ENCODE measurements at places on chromosomes 5 and 9.

- no peak overlapping the region for H3K4me3 ChIP-seq
- H3K27ac ChIP-seq, result no peak overlapping the region
- no peak for DNase-seq
- H3K27me3 ChIP-seq, result no peaks in the 10 kb centered on the region
Measured at GRCh38 chr5:180105827-180106312, 34.3 kb upstream of the RNF130 start.

DNA sequence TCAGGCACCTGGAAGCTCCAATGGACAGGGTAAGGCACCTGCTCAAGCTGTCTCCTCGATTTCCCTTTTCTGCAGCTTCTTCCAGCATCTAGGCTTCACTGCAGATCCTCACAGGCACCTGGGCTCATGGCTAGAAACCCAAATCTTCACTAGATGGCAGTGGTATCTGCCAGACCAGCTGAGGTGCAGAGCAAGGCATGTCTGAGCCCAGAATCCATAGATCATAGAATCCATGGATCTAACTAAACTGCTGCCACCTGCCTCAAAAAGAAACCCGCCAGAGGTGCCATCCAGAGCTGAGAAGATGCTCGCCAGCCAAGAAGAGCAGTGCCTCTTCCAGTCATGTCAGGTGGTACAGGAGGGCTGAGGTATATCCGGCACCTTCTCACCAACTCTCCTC is 6.9 kb downstream of the SHC3 start:
- H3K4me1 ChIP-seq, result no peaks in the 10 kb centered on the region
- H3K4me3 ChIP-seq, result no peak overlapping the region
- DNase-seq, result no peak
- no peak overlapping the region for H3K27ac ChIP-seq

DNA sequence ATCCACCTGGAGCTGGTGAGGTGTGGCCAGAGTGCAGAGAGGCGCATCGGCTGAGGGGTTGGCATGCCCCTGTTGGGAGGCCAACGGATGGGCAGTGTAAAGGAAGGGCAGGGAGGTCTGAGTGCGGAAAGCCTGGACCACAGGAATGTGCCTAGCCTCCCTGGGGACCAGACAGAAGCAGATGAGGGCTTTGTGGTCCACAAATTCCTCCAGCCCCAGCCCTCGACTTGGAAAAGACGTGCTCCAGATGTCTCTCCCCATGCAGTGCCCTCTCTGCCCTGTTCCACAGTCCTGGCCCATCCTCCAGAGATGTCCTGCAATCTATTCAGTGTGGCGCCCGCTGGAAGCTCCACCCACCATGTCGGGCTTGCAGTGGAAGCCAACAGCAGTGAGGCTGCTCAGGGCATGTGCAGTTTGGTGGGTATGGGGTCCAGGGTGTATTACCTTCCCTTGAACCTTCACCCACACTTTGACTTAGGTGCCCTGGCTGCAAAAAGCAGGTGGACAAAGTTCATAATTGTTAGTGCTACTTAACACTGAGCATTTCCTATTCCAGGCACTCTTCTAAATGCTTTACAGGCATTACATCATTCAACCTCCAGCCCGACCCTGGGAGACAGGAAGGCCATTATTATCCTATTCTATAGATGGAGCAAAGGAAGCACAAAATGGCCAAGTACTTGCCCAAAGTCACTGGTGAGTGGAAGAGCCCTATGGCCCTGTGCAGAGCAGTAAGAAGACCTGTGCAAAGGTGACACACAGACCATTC is 120.2 kb upstream of the SLC25A48 start:
- H3K4me3 ChIP-seq, result no peak overlapping the region
- H3K4me1 ChIP-seq, result no peaks in the 10 kb centered on the region

GRCh38 chr9:124190761-124191160 is 67.0 kb upstream of the NEK6 start:
- DNase-seq, result no peak
- no peaks in the 10 kb centered on the region for H3K36me3 ChIP-seq
- no peak overlapping the region for H3K27ac ChIP-seq
- H3K27me3 ChIP-seq, result no peaks in the 10 kb centered on the region
- no peak overlapping the region for H3K4me3 ChIP-seq
- no peaks in the 10 kb centered on the region for H3K4me1 ChIP-seq

DNA sequence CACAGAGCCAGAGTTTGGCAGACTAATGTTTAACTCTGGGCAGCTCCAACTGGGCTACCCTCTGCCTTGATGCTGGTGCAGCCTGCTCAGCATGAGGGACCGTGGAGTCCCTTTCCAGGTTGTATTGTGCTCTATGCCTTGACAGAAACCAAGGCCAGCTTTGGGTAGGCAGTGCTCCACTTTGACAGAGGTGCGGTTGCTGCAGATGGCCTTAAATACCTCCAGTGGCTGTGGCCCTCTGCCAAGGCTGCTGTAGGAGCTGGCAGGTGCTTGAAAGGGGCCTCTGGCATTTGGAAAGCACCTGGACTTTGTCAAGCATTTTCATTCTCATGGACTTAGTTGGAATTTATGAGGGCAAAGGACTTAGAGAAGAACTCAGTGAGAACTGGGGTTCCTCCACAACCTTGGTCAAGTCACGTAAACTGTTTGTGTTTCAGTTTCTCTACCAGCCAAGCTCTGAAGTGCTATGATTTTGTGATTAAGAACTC is 249.7 kb upstream of the ZNF462 start:
- no peak overlapping the region for H3K27ac ChIP-seq
- H3K36me3 ChIP-seq, result no peaks in the 10 kb centered on the region
- no peak for DNase-seq
- no peak overlapping the region for H3K4me3 ChIP-seq
- no peaks in the 10 kb centered on the region for H3K4me1 ChIP-seq
- no peaks in the 10 kb centered on the region for H3K27me3 ChIP-seq

- peaks cover 72% of the 10 kb centered on the region for H3K4me1 ChIP-seq
- H3K27me3 ChIP-seq, result no peaks in the 10 kb centered on the region
- H3K27ac ChIP-seq, result no peak overlapping the region
Measured at GRCh38 chr9:112754578-112754977, 4.0 kb downstream of the SNX30 start.

DNA sequence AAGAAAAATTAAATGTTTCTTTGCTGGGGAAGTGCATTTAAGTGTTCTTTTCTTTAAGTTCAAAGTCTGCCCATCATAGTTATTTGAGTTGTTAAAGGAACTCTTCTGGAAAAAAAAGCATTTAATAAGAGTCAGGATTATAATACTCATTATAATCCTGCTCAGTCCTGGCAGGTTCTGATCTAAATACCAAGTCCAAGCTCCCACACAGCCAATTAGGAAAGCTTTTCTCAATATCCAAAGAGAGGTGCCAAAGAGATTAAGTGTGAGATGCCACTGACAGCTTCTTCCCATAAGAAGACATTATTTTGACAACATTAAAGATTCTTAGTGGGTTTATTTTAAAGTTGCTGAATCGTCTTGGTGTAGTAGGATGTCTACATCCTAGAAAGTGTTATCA is 235.2 kb upstream of the DAB2 start:
- H3K27me3 ChIP-seq, result no peaks in the 10 kb centered on the region
- H3K4me3 ChIP-seq, result no peak overlapping the region
- DNase-seq, result no peak
- H3K36me3 ChIP-seq, result no peaks in the 10 kb centered on the region
- H3K27ac ChIP-seq, result no peak overlapping the region

DNA sequence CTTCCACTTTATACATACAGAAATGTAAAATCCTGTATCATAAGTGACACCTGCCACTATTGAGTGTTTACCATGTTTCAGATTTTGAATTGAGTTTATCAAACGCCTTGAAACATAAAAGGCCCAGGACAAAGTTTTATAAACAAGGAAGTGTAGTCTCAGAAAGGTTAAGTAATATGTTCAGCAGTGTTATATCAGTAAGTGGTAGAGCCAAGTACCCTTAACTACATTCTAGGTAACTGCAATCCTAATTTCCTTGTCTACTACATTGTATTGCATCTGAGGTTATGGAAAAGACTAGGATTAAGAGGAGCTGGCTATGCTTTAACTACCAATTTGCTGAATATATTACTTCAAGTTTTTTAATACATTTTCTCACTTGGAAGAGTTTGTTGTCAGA is 641.6 kb downstream of the LRRC70 start:
- H3K27ac ChIP-seq, result no peak overlapping the region
- H3K27me3 ChIP-seq, result no peaks in the 10 kb centered on the region
- H3K4me3 ChIP-seq, result no peak overlapping the region
- no peaks in the 10 kb centered on the region for H3K36me3 ChIP-seq

DNA sequence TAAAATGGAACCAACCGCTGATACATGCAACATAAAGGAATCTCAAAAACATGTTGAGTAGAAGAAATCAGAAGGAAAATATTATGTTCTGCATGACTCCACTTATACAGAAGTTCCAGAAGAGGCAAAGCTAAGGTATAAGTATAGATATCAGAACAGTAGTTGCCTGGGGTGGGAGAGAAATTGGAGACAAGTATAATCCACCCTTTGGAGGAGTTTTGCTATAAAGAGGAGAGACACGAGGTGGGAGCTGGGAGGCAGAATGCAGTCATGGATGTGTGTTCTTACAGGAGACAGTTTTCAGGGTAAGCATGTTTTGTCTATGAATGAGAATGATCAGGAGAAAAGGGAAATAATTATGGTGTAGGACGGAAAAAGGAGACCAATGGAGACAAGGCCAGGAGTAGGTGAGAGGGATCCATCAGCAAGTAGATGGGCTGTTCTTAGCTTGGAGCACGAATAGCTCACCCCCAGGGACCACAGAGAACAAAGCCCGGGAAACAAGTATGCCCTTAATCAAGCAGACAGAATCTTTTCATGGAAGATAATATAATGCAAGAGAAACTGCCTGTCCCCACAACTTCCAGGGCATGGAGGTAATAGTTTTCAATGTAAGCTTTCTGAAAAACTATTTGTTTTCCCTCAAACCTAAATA is 72.2 kb downstream of the MED27 start:
- H3K36me3 ChIP-seq, result no peaks in the 10 kb centered on the region
- no peaks in the 10 kb centered on the region for H3K27me3 ChIP-seq
- DNase-seq, result no peak

DNA sequence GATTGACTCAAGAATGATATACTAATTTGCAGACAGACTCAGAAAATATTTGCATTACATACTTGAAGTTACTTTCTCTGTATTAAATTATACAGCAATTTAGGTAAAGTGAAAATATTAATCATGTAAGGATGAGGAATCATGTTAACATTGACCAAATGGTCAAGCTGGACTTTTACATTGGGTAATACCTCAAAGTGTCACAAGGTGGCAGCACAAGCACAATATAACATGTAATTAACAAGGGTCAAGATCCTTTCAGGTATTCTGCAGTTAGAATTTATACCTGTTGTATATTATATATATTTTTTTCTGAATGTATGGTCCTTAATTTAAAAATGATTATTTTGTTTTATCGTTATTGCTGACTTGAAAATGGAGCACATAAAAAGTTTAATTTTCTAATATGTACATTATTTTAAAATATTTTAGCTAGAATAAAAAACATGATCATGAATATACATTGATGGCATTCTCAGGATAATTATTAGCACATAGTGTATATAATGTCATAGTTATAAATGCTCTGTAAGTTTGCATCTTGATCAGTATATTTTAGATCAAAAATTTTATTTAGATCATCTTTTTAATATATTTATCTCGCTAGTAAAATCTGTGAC is 8.6 kb downstream of the HAPLN1 start:
- no peaks in the 10 kb centered on the region for H3K4me1 ChIP-seq
- H3K27me3 ChIP-seq, result no peaks in the 10 kb centered on the region
- H3K36me3 ChIP-seq, result no peaks in the 10 kb centered on the region
- no peak for DNase-seq
- H3K4me3 ChIP-seq, result no peak overlapping the region

- H3K36me3 ChIP-seq, result no peaks in the 10 kb centered on the region
- no peaks in the 10 kb centered on the region for H3K4me1 ChIP-seq
Measured at GRCh38 chr5:179121667-179122111, 61.5 kb downstream of the ZNF354C start.

- H3K27me3 ChIP-seq, result no peaks in the 10 kb centered on the region
- no peak overlapping the region for H3K27ac ChIP-seq
- no peaks in the 10 kb centered on the region for H3K4me1 ChIP-seq
- H3K36me3 ChIP-seq, result no peaks in the 10 kb centered on the region
- H3K4me3 ChIP-seq, result no peak overlapping the region
Measured at GRCh38 chr5:166293892-166294291, 1997.6 kb upstream of the WWC1 start.

DNA sequence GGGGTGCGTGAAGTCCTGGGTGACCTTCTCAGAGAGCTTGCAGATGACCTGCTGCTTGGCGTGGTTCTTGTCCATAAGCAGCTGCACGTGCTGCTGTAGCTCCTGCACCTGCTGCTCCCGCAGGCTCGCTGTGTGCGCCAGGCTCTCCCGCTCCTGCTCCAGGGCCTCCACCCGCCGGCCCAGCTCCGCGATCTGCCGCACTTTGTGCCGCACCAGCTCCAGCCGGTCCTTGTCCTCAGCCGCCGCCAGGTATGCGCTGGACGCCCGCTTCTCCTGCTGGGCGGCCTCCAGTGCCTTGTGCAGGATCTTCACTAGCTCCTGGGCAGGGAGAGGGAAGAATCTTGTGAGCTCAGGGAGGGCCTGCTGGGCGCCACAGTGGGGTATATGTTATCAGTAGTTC is 28.5 kb upstream of the CORO2A start:
- H3K4me1 ChIP-seq, result no peaks in the 10 kb centered on the region
- no peaks in the 10 kb centered on the region for H3K36me3 ChIP-seq
- H3K4me3 ChIP-seq, result no peak overlapping the region
- H3K27me3 ChIP-seq, result no peaks in the 10 kb centered on the region
- no peak for DNase-seq

- H3K27me3 ChIP-seq, result no peaks in the 10 kb centered on the region
- H3K27ac ChIP-seq, result no peak overlapping the region
Measured at GRCh38 chr5:94849324-94849723, 230.9 kb downstream of the SLF1 start.

- DNase-seq, result no peak
- H3K4me1 ChIP-seq, result no peaks in the 10 kb centered on the region
- no peak overlapping the region for H3K27ac ChIP-seq
Measured at GRCh38 chr9:110179734-110180133, 28.2 kb downstream of the C9orf152 start.

DNA sequence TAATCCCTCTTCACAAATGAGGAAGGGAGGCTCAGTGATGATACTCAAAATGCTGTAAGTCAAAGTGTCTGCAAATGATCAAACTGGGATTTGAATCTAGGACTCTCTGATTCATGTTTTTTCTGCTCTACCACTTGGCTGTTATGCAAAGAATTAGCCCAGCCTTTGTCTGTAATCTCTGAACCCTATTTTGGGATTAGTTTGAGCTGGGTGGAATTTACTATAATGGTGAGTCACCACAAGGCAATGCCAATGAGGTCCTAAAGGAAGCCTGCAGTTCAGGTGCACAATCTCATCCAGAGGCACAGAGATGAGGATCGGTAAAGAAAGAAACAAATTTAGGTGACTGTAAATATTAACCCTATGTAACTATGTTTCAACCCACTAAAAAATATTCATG is 29.2 kb downstream of the RFK start:
- DNase-seq, result no peak
- no peaks in the 10 kb centered on the region for H3K4me1 ChIP-seq
- no peaks in the 10 kb centered on the region for H3K27me3 ChIP-seq
- no peak overlapping the region for H3K4me3 ChIP-seq

GRCh38 chr5:137876101-137876500 is 8.4 kb downstream of the MYOT start:
- H3K4me3 ChIP-seq, result no peak overlapping the region
- no peaks in the 10 kb centered on the region for H3K27me3 ChIP-seq
- no peak for DNase-seq

GRCh38 chr5:10579536-10580521 is 16.0 kb downstream of the ANKRD33B start:
- H3K27ac ChIP-seq, result no peak overlapping the region
- no peaks in the 10 kb centered on the region for H3K36me3 ChIP-seq
- no peak for DNase-seq
- no peak overlapping the region for H3K4me3 ChIP-seq
- no peaks in the 10 kb centered on the region for H3K27me3 ChIP-seq
- H3K4me1 ChIP-seq, result peaks cover 30% of the 10 kb centered on the region

All from CD4-positive, alpha-beta memory T cell (primary cell).